Aortic smooth muscle cell (primary cell): ENCODE measurements at places on chromosomes 4 and X. TPM values are rescaled to one million over a fixed set of nuclear protein-coding genes. Genes with fewer than 3 reads are reported as not detected.

The FGF16 gene
- 2.2 and 3.6 TPM in 2 replicates for total RNA-seq

The PCDH18 gene
- total RNA-seq: 73.7 and 134 TPM in 2 replicates

The NAAA gene
- 49.1 and 54.2 TPM in 2 replicates for total RNA-seq

The NKAP gene
- 3.4 and 4.2 TPM in 2 replicates for total RNA-seq

The TCEAL2 gene
- 0.13 and 0.37 TPM in 2 replicates for total RNA-seq

The DDX53 gene
- total RNA-seq: not detected in 2 replicates

The MAGEC1 gene
- total RNA-seq: not detected in 2 replicates
